Left lung (tissue), 14 donors: ENCODE measurements at places on chromosomes 12 and 14. TPM values are rescaled to one million over a fixed set of nuclear protein-coding genes. Genes with fewer than 3 reads are reported as not detected.

DNA sequence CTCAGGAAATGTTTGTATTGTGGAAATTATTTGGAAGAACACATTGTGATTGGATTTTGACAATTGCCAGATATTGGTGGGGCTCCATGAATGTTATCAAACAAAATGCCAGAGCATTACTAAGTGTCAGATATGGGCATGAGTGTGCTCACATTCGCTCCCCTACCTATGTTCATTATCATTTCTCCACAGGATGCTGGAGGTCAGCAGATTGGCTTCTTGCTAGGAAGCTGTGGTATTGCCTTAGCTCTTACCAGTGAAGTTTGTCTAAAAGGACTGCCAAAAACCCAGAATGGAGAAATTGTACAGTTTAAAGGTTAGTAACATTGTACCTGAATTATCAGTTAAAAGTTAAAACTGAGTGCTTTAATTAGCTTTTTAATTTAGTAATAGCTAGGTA, 78.3 kb upstream of the ATF1 start:
- DNase-seq: no peak

DNA sequence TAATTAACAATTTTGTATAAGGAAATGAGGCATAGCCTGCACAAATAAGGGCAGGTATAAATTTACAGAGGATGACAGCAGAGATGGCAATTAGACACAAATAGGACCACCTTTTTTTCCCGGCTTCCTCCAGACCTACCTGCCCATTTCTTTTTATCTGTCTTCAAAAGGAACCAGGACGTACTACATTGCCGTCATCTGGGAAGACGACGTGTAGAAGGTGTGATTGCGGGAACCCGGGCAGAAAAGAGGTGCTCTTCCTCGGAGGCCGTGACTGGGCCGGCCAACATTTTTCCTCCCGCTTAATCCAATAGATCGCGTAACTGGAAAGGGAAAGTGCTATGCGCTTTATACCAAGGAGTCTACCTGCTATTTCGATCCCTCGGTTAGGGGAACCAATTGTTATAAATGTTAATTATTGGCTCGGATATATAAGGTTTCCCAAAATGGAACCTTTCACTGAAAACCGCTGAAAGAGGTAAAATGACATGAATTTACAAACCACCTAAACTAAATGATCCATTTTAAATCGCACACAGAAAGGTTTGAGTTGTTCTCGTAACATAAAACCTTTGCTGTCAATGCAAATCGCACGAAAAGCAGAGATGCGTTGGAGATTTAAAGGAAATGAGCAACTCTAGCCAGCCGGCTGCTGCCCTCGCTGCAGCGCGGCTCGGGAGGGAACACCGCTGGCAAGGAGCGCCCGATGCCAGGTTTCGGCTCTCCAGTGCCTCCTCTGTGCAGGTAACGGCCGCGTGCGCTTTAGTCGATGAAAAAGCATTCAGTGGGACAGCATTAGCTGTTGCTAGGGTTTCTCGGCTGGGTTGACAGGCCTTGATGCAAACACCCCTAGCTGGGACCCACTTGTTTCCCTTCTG, 2.8 kb upstream of the SIX1 start:
- DNase-seq: no peak

GRCh38 chr14:73743431-73743931, 29.3 kb upstream of the PNMA1 start:
- DNase-seq: peak; percentile 70

DNA sequence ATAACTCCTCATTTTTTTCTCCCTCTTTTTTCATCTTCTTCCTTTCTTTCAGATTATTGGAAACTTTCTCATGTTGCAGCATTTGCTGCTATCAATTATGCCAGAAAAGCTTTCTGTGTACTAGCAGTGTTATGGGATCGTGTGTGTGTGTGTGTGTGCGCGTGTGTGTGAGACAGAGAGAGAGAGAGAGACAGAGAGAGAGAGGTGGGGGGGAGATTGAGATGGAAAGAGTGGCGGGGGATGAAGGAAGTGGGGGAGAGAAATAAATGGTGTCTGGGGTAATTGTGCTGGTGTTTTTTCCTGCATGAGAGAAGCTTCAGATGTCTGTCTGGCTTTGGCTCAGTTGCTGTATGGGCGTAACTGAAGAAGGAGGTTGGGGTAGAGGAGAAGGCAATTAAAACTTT, 268.9 kb downstream of the RAD51B start:
- DNase-seq: peak; percentile 54

DNA sequence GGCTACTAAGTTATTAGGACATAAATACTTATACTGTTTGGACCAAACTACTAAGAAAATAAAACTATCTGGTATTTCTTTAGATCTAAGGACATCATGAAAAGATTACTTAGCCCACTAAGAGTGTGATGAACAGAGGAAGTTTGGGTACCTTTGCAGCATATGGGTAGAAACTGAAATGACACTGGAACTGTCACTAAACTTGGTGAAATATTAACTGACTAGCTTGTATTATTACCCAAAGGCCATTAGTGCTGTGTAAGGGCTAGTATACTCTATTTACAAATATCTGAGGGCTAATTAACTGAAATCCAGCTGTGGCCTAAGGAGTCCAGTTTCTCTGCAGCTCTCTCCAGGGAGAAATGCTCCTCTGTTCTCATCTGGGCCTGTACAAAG, 45.5 kb downstream of the PAWR start:
- DNase-seq: no peak

DNA sequence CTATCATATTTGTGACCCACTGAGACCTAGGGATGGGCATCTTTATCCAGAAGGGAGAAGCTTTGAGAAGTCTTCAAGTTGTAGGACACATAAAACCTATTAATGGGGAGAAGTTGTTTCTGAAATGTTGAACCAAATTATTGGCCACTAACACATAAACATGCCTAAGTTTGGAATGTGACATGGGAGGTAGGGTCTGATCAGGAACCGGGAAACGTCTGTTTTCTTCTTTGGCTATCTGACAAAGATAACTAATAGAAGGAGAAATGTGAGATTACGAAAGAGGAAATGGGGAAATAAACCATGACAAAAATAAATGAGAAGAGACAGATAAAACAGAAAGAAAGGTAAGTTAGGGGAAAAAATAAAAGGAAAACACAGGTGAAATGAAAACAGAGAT, 425.2 kb downstream of the EGLN3 start:
- no peak for DNase-seq

GRCh38 chr12:4145990-4146859, 127.3 kb upstream of the CCND2 start:
- DNase-seq: no peak

Gene LPAR5
- 1.1 TPM for polyA plus RNA-seq

GRCh38 chr12:65355461-65355860, 77.0 kb downstream of the MSRB3 start:
- no peak for DNase-seq
